ENCODE measurements at places on chromosomes 7 and 10. TPM values are rescaled to one million over a fixed set of nuclear protein-coding genes. Genes with fewer than 3 reads are reported as not detected.

Gene TMEM184A
- 8.5 TPM for total RNA-seq

Gene ARHGEF5
- 24.9 TPM for total RNA-seq

Gene ENTPD1
- not detected for total RNA-seq

Gene MGAM2
- not detected for total RNA-seq

Gene FZD8
- total RNA-seq, result 4.2 TPM

Gene SORBS1
- total RNA-seq, result 0.34 TPM

Gene ZNF425
- 4.4 TPM for total RNA-seq

Gene ADAM8
- 147 TPM for total RNA-seq

Gene SPDYE6
- total RNA-seq, result not detected

Gene C10orf62
- not detected for total RNA-seq

Gene MYO1G
- total RNA-seq, result 0.34 TPM

Gene INPP5F
- 28.2 TPM for total RNA-seq

Gene PAOX
- 3.9 TPM for total RNA-seq

Gene SIRT1
- total RNA-seq, result 15.4 TPM

Gene LOXL4
- total RNA-seq, result 2.0 TPM
